ENCODE measurements at places on chromosomes 6 and 20. TPM values are rescaled to one million over a fixed set of nuclear protein-coding genes. Genes with fewer than 3 reads are reported as not detected.

DNA sequence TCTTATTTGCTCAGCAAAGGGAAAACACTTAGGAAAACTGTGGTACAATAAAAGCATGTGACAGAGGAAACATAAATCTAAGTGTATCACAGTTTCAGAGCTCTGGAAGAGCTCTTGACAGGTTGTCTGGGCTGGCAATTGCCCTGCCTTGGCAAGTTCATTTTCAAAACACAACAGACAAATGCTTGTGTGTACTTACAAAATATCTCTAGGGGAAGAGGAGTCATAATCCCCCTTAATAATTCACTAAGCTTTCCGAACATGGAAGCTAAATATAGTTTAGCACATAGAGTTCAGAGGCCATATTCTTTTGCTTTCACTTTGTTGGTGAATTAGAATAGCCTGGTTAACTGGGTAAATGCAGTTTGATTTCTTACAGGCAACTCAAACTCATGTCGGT lies 211.6 kb upstream of the THEMIS start:
- peaks cover 4% of the 10 kb centered on the region for H3K4me1 ChIP-seq
- no peaks in the 10 kb centered on the region for H3K27me3 ChIP-seq
- peaks cover 7% of the 10 kb centered on the region for H3K36me3 ChIP-seq
- no peak for DNase-seq

DNA sequence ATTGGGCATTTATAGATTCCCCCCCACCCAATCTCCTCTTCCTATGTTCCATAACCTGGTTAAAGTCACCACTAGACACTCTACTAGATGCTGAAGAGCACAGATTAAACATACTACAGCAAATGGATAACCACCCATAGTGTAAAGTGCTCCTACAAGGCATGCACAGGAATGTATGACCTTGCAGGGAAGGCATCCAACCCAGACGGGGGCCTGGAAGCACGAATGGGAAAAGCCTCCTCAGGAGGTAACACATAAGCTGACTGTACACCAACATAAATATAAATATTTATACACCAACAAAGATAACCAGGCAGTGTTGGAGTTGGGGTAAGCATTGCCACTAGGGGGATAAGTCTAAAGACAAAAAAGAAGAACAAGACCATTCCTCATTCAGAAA lies 691.7 kb downstream of the GRIK2 start:
- H3K27ac ChIP-seq = no peak overlapping the region
- H3K27me3 ChIP-seq = no peaks in the 10 kb centered on the region
- no peak for DNase-seq
- H3K36me3 ChIP-seq = no peaks in the 10 kb centered on the region
- no peak overlapping the region for H3K4me3 ChIP-seq

DNA sequence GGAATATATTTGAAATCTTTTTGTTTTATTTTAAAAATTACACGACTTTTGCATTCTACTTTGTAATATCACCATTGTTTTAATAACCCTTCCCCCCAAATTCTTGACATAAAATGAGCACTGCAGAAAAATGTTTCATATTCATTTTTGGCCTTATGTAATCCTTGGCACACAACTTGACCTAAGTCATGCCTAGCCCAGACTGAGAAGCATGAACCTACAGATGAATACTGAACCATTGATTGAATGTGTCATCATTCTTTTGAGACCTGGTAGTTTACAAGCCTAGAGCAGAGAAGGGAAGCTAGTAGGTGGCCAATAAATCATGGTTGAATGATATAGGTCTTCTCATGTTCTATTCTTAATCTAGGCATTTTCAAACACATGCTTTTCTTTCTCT lies 89.4 kb upstream of the EDN1 start:
- H3K4me3 ChIP-seq = no peak overlapping the region
- H3K4me1 ChIP-seq = peaks cover 20% of the 10 kb centered on the region
- no peaks in the 10 kb centered on the region for H3K36me3 ChIP-seq

GRCh38 chr20:37326666-37327065 lies 19.3 kb upstream of the SRC start:
- H3K4me1 ChIP-seq = no peaks in the 10 kb centered on the region
- H3K27ac ChIP-seq = no peak overlapping the region
- DNase-seq = no peak
- no peaks in the 10 kb centered on the region for H3K27me3 ChIP-seq

GRCh38 chr6:147449405-147450161 lies 58.9 kb upstream of the SAMD5 start:
- H3K36me3 ChIP-seq = no peaks in the 10 kb centered on the region
- DNase-seq = no peak
- peaks cover 2% of the 10 kb centered on the region for H3K27me3 ChIP-seq
- H3K27ac ChIP-seq = no peak overlapping the region

DNA sequence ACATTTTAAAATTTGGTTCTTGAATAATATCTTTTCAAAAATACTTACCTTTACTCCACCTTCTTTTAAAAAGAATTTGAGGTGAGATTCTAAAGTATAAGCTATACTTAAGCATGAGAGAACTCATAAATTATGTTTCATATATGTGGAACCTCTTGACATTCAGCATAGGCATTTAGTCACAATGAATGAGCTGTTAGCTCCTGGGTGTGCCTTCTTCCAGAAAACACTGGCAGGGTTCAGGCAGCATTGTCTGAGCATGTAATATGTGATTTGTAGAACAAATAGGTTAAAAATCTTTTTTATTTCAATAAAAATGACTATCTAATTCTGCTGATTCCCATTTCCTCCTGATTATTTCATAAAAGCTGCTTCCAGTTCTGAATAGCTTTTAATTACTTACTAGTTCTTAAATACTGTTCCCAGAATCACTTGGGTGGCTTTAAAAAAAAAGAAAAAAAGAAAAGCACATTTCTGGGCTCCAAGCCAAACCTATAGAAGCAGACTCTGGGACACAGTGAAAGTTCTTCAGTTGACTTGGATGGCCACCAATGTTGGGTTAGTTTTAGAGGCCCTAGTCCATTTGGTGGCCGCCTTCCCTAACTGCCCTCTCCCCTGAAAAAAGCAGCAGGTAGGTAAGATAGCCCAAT lies 20.2 kb downstream of the RNF8 start:
- peaks cover 56% of the 10 kb centered on the region for H3K36me3 ChIP-seq
- H3K27ac ChIP-seq = no peak overlapping the region
- DNase-seq = no peak
- no peak overlapping the region for H3K4me3 ChIP-seq
- peaks cover 46% of the 10 kb centered on the region for H3K4me1 ChIP-seq

DNA sequence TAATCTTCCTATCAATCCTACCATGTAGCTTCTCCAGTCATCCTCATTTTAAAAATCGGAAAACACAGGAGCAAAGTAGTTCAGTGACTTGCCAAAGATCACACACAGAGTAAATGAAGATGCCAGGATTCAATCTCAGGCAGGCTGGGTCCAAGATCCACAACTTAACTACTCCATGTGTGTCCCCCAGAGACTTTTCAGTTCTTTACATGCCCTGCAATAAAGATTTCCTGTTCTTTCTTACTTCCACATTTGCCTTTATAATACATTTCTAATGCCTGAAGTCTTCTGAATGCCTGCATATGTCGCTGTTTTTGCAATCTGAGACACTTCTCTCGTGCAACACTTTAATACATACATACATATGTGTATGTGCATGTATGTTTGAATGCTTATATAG lies 121.7 kb upstream of the MARCKS start:
- no peak overlapping the region for H3K27ac ChIP-seq
- peaks cover 7% of the 10 kb centered on the region for H3K4me1 ChIP-seq
- no peaks in the 10 kb centered on the region for H3K36me3 ChIP-seq

- no peaks in the 10 kb centered on the region for H3K36me3 ChIP-seq
- H3K4me3 ChIP-seq = no peak overlapping the region
- H3K27me3 ChIP-seq = peaks cover 3% of the 10 kb centered on the region
- no peaks in the 10 kb centered on the region for H3K4me1 ChIP-seq
- H3K27ac ChIP-seq = no peak overlapping the region
- DNase-seq = no peak
Observed at GRCh38 chr6:129340983-129341382, 369.0 kb downstream of the ARHGAP18 start.

- peaks cover 35% of the 10 kb centered on the region for H3K27me3 ChIP-seq
- H3K36me3 ChIP-seq = no peaks in the 10 kb centered on the region
- H3K4me3 ChIP-seq = peak overlapping the region; percentile 87
- peaks cover 12% of the 10 kb centered on the region for H3K4me1 ChIP-seq
- DNase-seq = no peak
- no peak overlapping the region for H3K27ac ChIP-seq
Observed at GRCh38 chr6:29791786-29792122, 35.9 kb upstream of the HLA-G start.

- H3K4me3 ChIP-seq = no peak overlapping the region
- H3K27ac ChIP-seq = no peak overlapping the region
- H3K4me1 ChIP-seq = no peaks in the 10 kb centered on the region
Observed at GRCh38 chr6:53623497-53623896, 42.1 kb downstream of the KLHL31 start.

- no peak for DNase-seq
- H3K36me3 ChIP-seq = no peaks in the 10 kb centered on the region
- no peak overlapping the region for H3K4me3 ChIP-seq
- H3K4me1 ChIP-seq = no peaks in the 10 kb centered on the region
- no peak overlapping the region for H3K27ac ChIP-seq
- H3K27me3 ChIP-seq = peaks cover 49% of the 10 kb centered on the region
Observed at GRCh38 chr6:35203680-35204079, 10.1 kb upstream of the SCUBE3 start.

GRCh38 chr20:49566401-49567364 lies 1.3 kb downstream of the PTGIS start:
- no peaks in the 10 kb centered on the region for H3K36me3 ChIP-seq
- H3K27ac ChIP-seq = no peak overlapping the region
- H3K27me3 ChIP-seq = peaks cover 64% of the 10 kb centered on the region
- no peak for DNase-seq
- H3K4me3 ChIP-seq = no peak overlapping the region
- peaks cover 1% of the 10 kb centered on the region for H3K4me1 ChIP-seq

DNA sequence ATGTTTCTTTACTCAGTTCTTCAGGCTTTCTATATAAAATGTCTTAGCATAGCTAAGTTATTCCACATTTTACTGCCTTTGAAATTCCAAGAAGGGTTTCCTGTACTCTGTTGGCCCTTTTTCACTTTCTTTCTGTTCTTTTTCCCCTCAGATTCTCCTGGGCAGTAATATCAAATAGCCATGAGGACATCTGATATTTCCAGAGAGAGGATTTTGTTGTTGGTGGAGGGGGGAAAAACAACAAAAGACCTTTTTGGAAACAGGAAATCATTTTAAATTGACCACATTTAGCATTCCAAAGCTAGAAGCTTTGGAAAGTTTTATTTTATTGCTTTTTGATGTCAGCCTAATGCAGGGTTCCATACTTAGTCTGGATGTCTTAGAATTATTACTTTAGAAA lies 445.4 kb downstream of the GJA1 start:
- H3K36me3 ChIP-seq = no peaks in the 10 kb centered on the region
- no peak overlapping the region for H3K27ac ChIP-seq
- H3K4me3 ChIP-seq = no peak overlapping the region
- H3K4me1 ChIP-seq = no peaks in the 10 kb centered on the region
- no peak for DNase-seq

DNA sequence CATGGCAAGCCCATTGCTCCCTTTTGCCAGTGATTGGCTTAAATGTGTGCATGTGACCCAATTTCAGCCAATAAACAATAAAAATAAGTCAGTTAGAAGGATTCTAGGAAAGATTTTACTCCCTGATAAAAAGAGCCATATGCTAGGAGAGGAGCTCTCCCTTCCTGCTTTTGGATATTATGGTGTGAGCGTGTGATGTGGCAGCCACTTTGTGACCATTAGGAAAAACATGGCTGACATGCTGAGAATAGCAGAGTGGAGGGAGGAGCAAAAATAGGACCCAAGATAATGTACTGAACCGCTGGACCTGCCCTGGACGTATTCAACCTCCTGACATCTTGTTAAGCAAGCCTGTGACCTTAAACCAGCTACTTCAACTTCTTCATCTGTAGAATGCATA lies 160.6 kb upstream of the MLN start:
- H3K4me1 ChIP-seq = no peaks in the 10 kb centered on the region
- DNase-seq = no peak
- H3K27me3 ChIP-seq = peaks cover 41% of the 10 kb centered on the region

DNA sequence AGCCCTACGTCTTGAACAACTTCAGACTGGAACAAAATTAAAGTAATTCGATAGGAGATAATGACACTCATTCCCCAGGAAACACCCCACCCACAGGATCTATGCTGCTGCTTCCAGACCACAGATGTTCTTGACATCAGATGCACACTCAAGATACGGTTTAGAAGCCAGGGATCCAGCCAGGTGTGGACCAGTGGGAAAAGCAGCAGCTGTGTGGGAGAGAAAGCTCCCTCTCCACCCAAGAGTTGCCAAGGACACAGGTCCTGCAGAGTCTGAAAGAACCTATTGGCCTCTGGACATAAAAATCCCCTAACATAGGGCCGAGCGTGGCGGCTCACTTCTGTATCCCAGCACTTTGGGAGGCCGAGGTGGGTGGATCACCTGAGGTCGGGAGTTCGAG lies 91.7 kb upstream of the NFATC2 start:
- peaks cover 44% of the 10 kb centered on the region for H3K27me3 ChIP-seq
- no peak overlapping the region for H3K4me3 ChIP-seq
- H3K36me3 ChIP-seq = no peaks in the 10 kb centered on the region
- H3K27ac ChIP-seq = no peak overlapping the region

- no peak overlapping the region for H3K4me3 ChIP-seq
- H3K36me3 ChIP-seq = no peaks in the 10 kb centered on the region
- H3K27me3 ChIP-seq = no peaks in the 10 kb centered on the region
- no peak for DNase-seq
- H3K27ac ChIP-seq = no peak overlapping the region
- no peaks in the 10 kb centered on the region for H3K4me1 ChIP-seq
Observed at GRCh38 chr6:133340557-133340956, 99.4 kb downstream of the EYA4 start.

- H3K4me3 ChIP-seq = no peak overlapping the region
- DNase-seq = no peak
- no peaks in the 10 kb centered on the region for H3K27me3 ChIP-seq
- peaks cover 32% of the 10 kb centered on the region for H3K36me3 ChIP-seq
Observed at GRCh38 chr6:35090734-35091133, 50.4 kb downstream of the TCP11 start.

- DNase-seq = no peak
- no peaks in the 10 kb centered on the region for H3K27me3 ChIP-seq
- no peak overlapping the region for H3K4me3 ChIP-seq
- peaks cover 36% of the 10 kb centered on the region for H3K4me1 ChIP-seq
- peaks cover 22% of the 10 kb centered on the region for H3K36me3 ChIP-seq
Observed at GRCh38 chr20:36491901-36492617, 49.3 kb upstream of the MYL9 start.

GRCh38 chr6:89402776-89403175 lies 9.3 kb downstream of the RRAGD start:
- no peaks in the 10 kb centered on the region for H3K36me3 ChIP-seq
- no peak for DNase-seq
- peaks cover 8% of the 10 kb centered on the region for H3K27me3 ChIP-seq
- no peak overlapping the region for H3K27ac ChIP-seq

The SLC25A27 gene
- total RNA-seq = 0.29 TPM

The RAD21L1 gene
- not detected for total RNA-seq

The HTR1E gene
- total RNA-seq = not detected

The BEND3 gene
- total RNA-seq = 3.5 TPM

Measured in activated B cell treated with CpG ODN at 0.5 μM for 24 hours (primary cell).